Peyer's patch (tissue), 4 donors: ENCODE measurements at places on chromosomes 16 and 17. TPM values are rescaled to one million over a fixed set of nuclear protein-coding genes. Genes with fewer than 3 reads are reported as not detected.

DNA sequence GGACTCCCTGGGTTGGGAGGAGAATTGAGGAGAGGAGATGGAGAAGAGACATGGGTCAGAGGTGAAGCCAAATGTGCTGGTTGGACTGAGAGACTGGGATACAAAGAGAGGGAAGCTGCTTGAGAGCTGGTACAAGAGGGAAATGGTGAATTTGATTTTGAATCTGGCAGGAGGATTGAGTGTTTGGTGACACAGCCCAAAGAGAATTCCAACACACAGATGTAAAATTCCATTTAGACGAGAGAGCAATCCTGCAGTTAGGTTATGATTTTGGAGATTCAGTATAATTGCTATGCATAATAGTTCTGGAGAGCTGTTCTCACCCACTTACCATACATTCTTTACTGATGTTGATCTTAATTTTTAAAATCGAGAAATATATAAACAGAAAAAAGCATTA lies 57.7 kb downstream of the HSD17B2 start:
- no peaks in the 10 kb centered on the region for H3K36me3 ChIP-seq
- H3K27ac ChIP-seq, result no peak overlapping the region
- H3K27me3 ChIP-seq, result no peaks in the 10 kb centered on the region
- no peak for DNase-seq

DNA sequence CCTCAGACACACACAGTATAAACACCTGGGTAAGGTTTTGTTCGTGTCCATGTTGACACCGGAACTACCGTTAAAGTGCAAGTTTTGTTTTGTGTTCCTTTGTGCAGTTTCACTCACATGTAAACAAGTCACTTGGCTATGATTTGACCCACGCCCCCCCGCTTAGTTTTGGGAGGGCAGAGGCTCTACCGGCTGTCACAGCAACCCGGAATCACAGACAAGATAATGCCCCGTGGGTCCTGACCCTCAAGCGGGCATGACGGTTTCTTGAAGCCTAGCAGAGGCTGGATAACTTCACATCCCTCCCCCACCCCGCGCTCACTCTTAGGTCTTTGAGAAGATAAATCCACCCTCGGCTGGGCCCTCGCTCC lies 1.7 kb downstream of the RASD1 start:
- peak overlapping the region; percentile 59 for H3K4me3 ChIP-seq
- no peak for DNase-seq
- H3K36me3 ChIP-seq, result no peaks in the 10 kb centered on the region
- H3K27ac ChIP-seq, result peak overlapping the region; percentile 51
- H3K4me1 ChIP-seq, result peaks cover 10% of the 10 kb centered on the region

- H3K27ac ChIP-seq, result no peak overlapping the region
Observed at GRCh38 chr17:19457830-19458271, 46.8 kb downstream of the RNF112 start.

DNA sequence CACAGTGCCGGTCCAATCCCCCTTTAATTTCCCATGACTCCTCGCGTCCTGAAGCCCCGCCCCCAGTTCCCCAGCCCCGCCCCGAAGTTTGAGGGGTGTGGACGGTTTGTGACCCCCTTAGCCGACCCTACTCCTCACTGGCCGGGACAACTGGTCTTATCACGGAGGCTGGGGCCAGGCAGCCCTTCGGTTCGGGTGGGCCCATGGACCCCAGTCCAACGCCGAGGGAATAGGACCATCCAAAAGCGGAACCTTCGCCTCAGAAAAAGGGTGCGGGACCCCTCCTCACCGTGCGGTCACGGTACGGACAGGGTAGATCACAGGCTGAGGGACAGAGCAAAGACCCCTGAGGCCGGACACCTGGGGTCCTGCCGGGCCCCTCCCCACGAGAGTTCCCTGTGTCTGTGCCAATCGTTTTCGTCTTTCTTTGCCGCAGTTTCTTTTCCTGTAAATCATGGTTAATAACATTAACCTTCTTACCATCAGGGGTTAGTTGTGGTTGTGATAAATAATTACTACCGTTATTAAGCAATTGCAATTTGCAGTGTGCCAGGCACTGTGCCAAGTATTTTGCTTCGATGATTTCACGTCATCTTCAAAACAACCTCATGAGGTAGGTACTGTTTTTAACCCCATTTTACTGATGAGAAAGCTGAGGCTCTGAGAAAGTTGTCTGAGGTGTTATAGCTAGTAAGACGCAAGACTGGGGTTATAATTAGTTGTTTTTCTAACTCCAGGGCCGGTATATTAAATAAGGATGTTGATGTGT lies 543 bp downstream of the TMUB2 start:
- H3K4me3 ChIP-seq, result peak overlapping the region; percentile 94
- H3K27me3 ChIP-seq, result no peaks in the 10 kb centered on the region
- peaks cover 17% of the 10 kb centered on the region for H3K4me1 ChIP-seq
- H3K36me3 ChIP-seq, result no peaks in the 10 kb centered on the region
- peak overlapping the region; percentile 95 for H3K27ac ChIP-seq

DNA sequence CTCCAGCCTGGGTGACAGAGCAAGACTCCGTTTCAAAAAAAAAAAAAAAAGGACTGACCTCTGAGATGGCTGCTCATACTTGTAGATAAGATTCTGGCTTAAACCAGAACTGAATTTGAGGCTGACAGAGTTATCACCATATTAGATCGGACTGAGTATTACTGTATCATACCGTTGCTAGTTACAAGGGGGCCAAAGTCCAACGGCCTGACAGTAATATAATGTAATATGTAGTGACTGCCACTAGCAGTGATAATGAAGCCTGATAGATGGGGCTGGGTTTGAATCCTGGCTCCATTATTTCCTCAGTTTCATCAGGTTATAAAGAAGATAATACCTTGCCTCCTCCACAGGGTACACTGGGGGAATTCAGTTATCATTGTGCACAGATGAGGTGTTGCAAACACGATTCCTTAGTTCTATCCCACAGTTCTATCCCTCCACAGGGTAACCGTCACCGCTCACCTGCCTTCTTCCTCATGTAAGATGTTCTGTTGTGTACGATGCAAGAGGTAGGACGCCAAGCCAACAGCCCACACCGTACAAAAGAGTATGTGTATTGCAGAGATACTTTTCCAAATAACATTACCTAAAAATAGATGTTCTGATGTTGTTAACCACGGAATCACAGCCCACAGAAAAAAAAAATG lies 5.2 kb downstream of the TMEM220 start:
- peaks cover 3% of the 10 kb centered on the region for H3K4me1 ChIP-seq
- H3K4me3 ChIP-seq, result no peak overlapping the region
- no peaks in the 10 kb centered on the region for H3K27me3 ChIP-seq
- no peak for DNase-seq
- peaks cover 19% of the 10 kb centered on the region for H3K36me3 ChIP-seq
- peak overlapping the region; percentile 52 for H3K27ac ChIP-seq

Gene CHAD
- total RNA-seq, result 24.6 TPM

DNA sequence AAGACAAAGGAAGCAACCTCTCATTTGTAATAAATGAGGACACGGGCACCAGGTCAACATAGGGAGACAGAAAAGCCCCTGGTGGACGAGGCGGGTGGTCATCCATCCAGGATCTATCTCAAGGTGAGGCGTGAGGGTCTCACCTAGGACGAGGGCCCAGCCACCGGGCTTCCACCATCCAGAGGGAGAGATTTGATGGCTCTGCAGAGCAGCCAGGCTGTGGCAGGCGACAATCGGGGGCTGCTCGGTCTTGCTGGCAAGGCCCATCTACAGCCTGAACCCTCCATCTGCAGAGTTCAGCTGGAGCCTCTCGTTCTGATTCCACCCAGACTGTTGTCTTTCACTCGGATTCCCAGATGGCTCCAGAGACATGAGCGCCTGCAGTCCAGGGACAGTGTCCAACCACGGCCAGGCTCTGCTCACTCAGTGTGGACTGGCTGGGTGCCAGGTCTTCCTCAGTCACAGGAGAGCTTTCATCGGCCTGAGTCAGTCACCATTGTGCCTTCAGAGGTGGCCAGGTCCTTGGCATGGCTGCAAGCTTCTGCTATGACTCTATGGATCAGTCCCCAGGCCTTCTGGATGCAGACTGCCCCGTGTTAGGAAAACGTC lies 5.9 kb downstream of the LITAFD start:
- no peaks in the 10 kb centered on the region for H3K4me1 ChIP-seq
- DNase-seq, result peak; percentile 55
- H3K27ac ChIP-seq, result no peak overlapping the region

Gene MRPS7
- 44.5 TPM for total RNA-seq

DNA sequence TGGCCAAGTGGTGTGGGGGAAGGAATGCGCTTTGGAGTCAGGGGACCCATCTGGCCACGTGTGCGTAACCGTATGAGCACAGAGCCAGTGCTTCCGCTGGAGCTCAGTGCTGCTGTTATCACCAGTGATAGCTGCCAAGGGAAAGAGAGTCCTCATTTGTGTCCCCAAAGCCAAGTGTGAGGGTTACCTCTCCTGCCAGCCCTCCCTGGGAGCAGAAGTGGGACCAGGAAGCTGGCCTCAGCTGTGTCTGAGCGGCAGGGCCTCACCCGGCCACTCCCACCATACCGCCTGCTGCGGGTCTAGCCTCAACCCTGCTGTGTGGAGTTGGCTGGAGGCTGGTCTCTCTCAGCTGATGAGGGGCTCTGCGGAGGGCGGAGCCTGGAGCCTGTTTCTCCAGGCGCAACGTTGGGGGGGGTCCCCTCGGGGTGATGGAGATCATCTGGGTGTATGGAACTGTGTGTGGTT lies 44.5 kb downstream of the MEAK7 start:
- no peak overlapping the region for H3K4me3 ChIP-seq
- DNase-seq, result no peak
- no peak overlapping the region for H3K27ac ChIP-seq
- H3K4me1 ChIP-seq, result no peaks in the 10 kb centered on the region
- peaks cover 50% of the 10 kb centered on the region for H3K36me3 ChIP-seq

DNA sequence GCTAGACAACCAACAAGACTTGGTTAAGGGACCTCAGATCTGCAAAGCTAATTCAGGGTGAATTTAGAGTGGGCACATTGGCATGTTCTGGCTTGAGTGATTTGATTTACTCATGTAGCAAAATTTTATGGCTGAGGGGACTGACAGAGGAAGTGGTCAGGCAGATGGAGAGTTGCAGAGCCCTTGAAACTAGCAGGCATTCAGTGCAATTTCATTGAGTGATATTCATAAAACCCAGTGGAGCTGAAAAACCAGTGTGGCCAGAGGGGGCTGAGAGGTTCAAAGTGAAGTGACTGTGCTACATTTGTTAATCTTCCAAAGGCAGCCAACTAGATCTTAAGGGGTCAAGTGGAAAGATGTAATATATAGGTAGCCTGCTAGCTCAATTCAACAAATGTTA lies 2.2 kb upstream of the TMEM94 start:
- peaks cover 44% of the 10 kb centered on the region for H3K4me1 ChIP-seq
- H3K4me3 ChIP-seq, result no peak overlapping the region
- H3K27ac ChIP-seq, result peak overlapping the region; percentile 81
- no peak for DNase-seq

Gene CRYBA1
- total RNA-seq, result not detected

DNA sequence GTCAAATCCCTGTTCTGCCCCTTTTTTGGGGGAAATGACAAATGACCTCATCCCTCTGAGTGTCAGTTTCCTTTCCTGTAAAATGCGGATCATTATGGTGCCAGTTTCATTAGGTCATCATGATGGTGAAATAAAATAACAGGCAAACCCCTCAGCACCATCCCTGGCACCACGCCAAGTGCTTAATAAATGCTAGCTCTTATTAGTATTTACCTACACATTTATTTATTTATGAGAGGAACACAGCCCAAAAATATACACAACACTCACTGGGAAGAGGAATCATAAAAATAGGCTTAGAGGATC lies 28.6 kb upstream of the GPRC5B start:
- H3K27me3 ChIP-seq, result no peaks in the 10 kb centered on the region
- no peak overlapping the region for H3K4me3 ChIP-seq
- no peak overlapping the region for H3K27ac ChIP-seq
- H3K4me1 ChIP-seq, result no peaks in the 10 kb centered on the region
